GM04503 (cell line): ENCODE measurements at places on chromosomes 2 and 18.

DNA sequence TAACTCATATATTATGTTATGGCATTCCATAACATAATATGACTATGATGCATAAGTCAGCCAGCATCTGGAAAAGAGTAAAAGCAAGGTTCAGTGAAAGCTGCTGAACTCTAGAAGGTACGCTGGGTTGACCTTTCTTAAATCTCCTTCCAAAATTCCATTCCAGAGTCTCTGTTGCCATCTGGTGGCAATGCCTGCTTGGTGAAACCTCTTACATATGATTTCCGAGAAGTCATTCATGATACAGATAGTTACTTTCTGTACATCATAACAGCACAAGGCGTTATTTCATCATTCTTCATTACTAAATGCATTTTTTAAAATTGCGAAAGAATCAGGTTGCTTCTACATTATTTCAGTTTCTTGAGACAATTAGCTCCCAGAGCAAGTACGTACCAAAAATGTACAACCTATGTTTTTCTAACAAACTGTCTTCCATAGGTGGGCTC lies 7.0 kb upstream of the EPG5 start:
- no peak for DNase-seq

GRCh38 chr18:9586814-9587213 lies 27.5 kb downstream of the PPP4R1 start:
- no peak for DNase-seq

GRCh38 chr18:63175264-63175663 lies 144.3 kb downstream of the BCL2 start:
- no peak for DNase-seq

GRCh38 chr2:103138123-103138901 lies 376.5 kb downstream of the TMEM182 start:
- no peak for DNase-seq

DNA sequence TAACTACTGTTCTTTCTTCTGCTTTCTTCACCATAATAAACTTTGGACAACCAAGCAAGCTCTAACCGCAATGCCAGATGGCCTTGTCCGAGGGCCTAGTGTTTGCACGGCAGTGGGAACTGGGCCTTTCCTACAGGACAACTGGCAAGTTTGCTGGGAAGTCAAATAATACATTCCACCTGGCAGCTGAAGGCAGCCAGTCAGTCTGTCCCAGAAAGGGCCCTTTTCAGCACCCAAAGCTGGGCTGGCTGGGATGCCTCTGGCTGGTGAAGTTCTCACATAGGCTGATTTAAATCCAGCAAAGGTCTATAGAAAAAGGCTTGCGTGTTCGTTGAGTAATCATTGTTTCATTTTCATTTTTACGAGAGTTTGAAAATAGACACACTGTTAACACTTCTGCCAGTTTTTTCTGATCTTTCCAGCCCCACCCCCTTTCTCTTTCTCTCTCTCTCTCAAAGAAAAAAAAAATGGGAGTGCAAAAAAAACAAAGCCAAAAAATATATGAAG lies 110.0 kb upstream of the EPAS1 start:
- DNase-seq, result peak; percentile 88

DNA sequence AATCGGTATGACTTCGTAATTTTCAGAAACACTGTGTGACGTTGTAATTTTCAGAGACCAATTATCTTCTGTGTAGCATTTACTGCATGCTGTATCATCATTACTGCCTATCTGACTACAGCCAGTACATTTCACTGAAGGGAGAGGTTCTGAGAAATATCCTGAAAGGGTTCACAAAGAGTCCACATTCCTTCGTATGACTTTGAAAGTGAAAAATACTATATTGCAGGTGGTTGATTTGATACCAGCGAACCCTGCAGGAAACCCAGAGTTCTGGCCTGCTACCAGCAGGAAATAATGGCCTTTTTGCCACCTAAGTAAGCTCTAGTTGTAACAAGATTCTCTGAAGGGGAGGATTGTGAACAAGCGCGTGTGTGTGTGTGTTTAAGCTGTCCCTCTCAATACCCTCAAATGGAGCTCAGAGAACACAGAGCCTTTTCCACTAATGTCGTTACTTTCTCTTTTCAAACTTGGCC lies 155.5 kb downstream of the ARHGAP28 start:
- DNase-seq, result no peak

GRCh38 chr2:132538331-132538855 lies 121.8 kb downstream of the GPR39 start:
- no peak for DNase-seq

GRCh38 chr2:159879051-159879604 lies 81.1 kb upstream of the CD302 start:
- no peak for DNase-seq

- no peak for DNase-seq
These were observed 12.2 kb downstream of the ICOS start for GRCh38 chr2:203948733-203949132.

GRCh38 chr2:64617631-64618151 lies 36.0 kb downstream of the SERTAD2 start:
- no peak for DNase-seq

DNA sequence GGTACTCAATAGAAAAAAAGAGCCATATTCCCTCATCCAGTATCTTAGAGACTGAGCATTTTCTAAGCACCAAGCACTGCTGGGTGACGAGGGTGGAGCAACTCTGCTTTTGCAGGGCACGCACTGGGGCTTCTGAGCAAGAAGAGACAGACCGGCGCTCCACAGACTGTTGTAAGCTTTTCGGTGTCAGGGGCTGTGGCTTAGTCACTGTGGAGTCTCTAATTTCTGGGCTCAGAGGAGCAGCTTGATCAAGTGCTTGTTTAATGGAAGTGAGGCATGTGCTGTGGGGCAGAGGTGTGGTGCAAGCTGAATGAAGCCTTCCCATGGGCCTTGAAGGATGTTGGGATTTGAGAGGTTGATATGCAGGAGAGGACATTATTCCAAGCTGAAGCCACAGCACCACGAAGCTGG lies 227.1 kb downstream of the MYCN start:
- no peak for DNase-seq

DNA sequence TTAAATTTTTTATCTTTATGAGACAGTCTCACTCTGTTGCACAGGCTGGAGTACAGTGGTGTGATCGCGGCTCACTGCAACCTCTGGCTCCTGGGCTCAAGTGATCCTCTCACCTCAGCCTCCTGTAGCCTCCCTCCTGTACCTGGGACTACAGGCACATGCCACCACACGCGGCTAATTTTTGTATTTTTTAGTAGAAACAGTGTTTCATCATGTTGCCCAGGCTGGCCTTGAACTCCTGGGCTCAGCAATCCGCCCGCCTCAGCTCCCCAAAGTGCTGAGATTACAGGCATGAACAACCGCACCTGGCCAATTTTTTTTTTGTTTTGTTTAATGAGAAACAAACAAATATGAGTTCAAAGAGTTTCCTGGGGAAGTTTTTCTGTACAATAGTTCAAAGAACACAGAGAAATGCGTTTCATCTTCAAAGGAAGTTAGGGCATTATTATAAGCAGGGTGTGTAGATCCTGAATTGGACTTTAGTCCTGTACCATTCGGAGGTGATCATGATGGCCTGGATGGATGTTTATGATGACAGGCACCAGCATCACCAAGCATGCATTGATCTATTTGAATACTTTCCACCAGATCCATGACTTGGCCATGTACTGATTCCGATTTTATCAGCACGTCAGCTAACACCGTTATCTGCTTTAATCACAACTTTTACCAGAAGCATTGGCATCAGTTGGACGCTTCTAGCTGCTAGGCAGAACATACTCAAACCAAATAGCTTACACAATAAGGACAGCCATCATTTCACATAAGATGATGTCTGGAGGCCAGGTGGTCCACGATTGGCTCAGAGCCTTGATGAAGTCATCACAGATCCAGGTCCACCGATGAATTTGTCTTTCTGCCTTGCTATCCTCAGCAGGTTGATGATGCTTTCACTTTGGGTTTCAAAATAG lies 28.9 kb downstream of the TCF23 start:
- no peak for DNase-seq

GRCh38 chr2:108215794-108216211 lies 24.0 kb upstream of the SULT1C3 start:
- no peak for DNase-seq

DNA sequence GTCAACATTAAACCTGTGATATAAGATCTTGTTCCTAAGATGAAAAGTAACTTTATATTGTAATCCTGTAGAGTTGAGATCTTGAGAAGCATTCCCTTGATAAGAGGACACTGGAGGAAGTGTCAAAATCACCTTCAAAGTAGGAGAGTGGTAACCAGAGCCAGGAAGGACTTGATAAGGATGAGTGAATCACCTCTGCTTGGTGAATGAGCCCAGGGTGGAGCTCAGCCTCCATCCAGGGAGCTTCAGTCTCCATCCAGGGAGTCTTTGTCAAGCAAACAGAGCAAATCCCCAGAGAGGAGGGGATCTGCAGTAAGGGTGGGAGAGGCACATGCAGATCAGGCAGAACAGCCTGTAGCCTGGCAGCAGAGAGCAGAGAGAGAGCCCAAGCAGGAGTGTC lies 167.1 kb upstream of the SIX2 start:
- DNase-seq, result no peak

- DNase-seq, result no peak
These were observed 22.1 kb downstream of the MROH2A start for GRCh38 chr2:233800208-233800607.
